ENCODE measurements at places on chromosomes 13 and 19.

DNA sequence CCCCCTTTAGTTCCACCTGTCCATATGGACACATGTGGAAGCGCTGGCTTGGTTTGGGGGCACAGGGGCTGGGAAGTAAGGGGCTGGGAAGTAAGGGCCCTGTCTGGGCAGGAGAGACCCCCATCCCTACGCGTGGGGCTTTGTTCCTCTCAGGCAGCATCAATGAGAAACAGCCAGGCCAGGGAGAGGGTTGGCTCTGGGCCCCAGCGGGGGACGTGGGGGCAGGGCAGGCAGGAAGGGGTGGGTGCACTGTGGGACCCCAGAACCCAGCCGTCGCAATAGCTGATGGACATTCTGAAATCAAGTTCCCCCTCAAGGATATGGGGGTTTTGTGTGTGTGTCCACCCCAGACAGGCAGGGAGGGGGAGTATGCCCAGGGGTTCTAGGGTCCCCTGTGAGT is 1.2 kb downstream of the NCAN start:
- no peak for DNase-seq

GRCh38 chr13:48626077-48626449 is 27.7 kb upstream of the CYSLTR2 start:
- no peak for DNase-seq

DNA sequence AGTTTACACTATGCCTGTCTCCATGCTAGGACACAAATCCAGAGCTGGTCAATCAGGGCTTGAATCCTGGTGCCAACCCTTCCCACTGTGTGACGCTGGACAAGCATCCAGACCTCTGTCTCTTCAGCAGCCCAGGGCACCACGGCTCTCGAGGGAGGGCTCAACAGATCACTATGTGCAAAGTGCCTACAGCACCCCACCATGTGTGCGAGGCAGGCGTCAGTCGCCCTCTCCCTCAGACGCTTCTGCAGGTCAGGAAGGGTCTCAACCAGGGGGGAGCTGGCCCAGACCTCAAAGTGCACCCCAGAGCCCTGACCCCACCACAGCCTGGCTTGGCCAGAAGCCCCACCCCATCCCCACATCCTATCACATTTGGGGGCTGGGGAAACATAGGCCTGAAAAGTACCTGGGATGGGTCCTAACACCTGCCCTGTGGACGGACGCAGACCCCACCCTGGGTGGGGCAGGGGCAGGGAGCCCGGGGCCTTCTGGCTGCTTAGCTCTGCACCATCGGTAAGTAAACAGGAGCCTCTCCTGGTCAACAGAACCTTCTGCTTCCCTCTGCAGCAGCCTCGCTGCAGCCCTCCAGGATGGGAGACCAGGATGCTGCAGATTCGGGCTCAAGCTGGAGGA is 2.9 kb upstream of the C2CD4C start:
- no peak for DNase-seq

DNA sequence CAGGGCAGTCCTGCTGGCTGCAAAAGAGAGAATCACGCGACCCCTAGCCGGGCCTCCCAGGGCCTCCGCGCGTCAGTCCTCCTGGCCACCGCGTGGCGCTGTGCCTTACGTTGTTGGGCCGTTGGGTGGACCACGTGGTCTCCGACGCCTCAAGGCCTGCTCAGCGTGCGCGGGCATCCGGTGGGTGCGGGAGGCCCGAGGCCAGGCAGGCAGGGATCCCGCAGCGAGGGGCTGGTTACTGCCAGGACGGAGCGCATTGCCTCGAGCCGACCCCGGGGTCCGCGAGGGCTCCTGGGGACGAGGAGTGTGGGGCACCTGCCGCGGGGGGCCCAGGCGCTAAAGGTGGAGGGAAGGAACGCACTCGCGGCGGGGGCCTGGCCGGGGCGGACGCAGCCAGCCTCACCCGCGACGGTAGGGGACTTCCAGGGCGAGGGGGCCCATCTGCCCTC is at the start of gene TDRD12:
Gene TDRD12 (plus strand): TSS at position 157 of the 449 bp plus-strand sequence. CDS start 306 bp downstream, outside the sequence.
- no peak for DNase-seq

DNA sequence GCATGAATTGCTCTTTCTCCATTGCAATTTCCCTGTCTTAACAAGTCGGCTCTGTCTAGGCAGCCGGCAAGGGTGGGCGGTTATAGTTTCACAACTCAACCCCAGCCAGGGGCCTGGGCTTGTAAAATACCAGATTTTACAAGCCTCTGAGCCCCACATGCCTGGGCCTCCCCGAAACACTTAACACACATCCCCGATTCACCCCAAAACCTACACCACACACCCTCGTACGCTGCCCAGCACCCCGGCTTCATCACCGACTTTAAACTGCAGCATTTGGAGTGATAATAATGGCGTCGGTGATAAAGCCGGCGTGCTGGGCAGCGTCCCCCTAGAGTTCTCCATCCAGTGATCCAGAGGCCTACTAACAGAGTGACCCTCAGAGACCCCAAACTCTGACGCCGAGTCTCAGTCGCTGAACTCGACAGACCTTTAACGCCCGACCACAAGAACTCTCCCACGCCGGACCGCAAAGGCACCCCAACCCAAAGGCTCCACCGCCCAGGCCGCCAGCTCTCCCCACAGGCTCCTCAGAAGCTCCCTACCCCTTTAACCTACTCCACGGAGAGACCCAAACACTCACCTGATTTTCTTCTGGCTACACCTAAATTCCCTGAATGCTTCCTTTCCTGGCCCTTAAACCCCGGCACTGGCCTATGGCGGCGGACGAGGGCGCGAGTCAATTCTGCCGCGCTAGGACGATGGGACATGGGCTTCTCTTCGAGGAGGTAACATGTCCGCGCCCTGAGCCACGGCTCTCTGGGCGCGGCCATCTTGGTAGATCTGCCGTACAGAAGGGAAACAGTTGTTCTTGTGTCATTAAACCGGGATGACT is at the start of gene ZNF649:
Gene ZNF649 (minus strand): TSS at position 687 of the 835 bp plus-strand sequence. CDS start 4,910 bp downstream, outside the sequence.
- peak; percentile 77 for DNase-seq

- no peak for DNase-seq
Measured at GRCh38 chr19:7605490-7606222, 10.0 kb downstream of the CAMSAP3 start.

GRCh38 chr19:58010507-58010906 is 7.9 kb upstream of the ZNF606 start:
- no peak for DNase-seq

DNA sequence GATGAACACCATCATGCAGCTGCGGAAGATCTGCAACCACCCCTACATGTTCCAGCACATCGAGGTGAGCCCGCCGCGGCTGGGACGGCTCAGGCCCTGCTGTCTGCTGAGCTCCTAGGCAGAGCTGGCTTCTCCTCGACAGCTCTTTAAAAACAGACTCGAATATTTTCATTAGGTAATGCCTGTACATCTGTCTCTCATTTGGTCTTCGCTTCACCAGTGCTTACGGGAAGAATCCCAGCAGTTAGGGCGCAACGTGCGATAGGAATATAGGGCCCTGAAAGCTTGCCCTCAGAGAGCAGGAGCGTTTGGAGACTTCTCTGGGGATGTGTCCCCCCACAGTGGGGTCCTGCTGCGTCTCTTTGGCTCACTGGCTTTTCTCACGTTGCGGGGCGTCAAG is 63.8 kb upstream of the LDLR start:
- DNase-seq, result no peak

- DNase-seq, result peak; percentile 67
Measured at GRCh38 chr13:94859278-94859691, 146.9 kb upstream of the SOX21 start.

DNA sequence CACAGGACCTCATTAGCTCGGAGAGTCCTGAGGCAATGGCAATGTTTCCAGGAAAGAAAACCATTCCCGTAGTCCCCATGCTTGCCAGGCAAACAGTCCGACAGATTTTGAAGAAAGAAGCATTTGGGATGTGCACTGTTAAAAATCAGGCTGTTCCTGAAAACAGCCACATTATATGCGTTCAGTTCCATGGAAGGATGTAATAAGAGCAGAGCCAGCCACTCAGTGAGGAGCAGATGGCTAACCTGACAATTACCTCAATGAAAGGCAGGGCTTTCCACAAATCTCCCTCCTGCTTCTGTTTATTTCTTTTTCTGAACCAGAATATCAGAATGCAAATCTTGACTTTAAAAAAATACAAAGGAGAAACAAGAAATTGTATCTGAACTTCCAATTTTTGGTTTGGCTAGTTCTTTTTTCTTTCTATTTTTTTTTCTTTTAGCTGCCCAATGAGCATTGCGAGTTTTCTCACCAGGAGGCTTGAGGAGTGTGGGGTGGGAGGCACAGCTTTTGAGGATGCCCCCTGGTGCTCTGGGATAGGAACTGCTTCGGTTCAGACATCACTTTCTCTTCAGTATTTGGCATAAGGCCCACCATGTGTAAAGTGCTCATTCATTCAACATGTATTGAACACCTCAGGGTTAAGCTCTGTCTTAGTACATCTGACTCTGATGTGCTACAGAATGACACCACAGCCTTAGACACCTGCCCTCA is 124.2 kb downstream of the TBC1D4 start:
- DNase-seq, result no peak

DNA sequence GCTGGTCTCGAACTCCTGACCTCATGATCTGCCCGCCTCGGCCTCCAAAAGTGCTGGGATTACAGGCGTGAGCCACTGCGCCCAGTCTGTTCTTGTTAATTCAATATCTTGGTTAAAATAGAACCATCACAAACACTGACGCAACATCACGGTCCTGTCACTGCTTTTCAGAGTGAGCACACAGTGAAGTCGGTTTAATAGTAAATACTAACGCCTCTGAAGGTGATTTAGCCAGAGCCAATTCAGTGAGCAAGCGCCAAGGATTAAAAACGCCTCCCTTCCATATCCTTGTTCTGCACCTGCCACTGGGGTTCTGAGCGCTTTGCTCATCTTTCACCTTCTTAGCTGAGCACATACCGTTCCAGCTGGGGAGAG is 30.3 kb downstream of the LAMP1 start:
- DNase-seq, result no peak

- DNase-seq, result peak; percentile 47
Measured at GRCh38 chr19:13207846-13208671, 57.8 kb downstream of the IER2 start.

DNA sequence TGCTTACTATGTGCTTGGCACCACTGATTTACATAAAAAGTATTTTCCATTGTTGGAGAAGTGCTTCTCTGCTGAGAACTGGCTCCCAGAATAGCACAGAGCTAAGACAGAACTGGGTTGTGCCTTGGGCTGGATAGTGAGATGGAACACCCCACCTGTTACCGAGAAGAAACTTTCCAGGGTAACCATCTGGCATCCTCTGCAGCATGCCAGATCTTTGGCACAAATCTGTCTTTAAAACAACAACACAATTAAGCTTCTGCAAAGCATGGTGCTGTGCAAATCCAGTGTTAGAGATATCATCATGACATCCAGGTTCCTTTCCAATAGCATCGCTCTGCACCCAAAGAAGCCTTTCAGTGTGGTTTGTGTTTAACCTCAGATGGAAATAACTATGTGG is 202.5 kb upstream of the RFC3 start:
- no peak for DNase-seq

GRCh38 chr13:44932850-44933251 is 56.4 kb downstream of the NUFIP1 start:
- no peak for DNase-seq

DNA sequence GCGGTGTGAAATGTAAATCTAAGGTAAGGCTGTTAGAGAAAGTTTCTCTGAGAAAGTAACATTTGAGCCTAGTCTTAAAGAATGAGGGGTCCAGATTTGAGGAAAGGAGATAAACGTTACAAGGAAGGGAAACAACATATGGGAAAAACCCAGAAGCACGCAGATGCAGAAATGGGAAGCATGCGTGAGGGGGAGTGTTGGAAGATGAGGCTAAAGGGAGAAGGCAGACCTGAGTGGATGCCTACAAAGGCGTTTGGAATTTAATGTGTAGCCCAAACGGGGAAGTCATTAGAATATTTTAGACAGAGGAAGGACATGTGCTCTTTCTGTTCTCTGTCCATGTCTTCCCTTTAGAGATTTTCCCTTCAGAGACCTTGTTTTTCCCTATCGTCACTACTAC is 61.0 kb downstream of the TPT1 start:
- no peak for DNase-seq

GRCh38 chr19:39052243-39052746 is 19.9 kb upstream of the FBXO27 start:
- DNase-seq, result peak; percentile 30

GRCh38 chr19:18053576-18054219 is 33.0 kb downstream of the IL12RB1 start:
- DNase-seq, result no peak

DNA sequence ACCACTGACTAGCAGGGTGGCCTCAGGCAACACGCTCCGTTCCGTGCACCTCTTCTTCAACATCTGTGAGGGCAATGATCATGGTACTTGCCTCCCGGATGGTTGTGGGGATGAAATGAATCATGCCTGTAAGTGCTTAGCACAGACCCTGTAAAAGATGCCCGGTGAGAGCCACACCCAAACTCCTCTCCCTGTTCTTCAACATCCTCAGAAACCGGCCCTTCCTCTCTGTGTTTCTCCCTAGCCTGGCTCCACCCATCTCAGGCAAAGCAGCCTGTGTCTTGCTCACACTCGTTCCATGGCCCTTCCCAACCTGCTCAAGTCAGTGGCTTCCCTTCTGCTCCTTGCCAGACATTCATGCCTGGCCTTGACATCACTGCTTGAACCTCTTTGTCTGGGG is 5.8 kb upstream of the DMKN start:
- no peak for DNase-seq

- DNase-seq, result no peak
Measured at GRCh38 chr19:41861116-41861768, 1.2 kb downstream of the RPS19 start.

DNA sequence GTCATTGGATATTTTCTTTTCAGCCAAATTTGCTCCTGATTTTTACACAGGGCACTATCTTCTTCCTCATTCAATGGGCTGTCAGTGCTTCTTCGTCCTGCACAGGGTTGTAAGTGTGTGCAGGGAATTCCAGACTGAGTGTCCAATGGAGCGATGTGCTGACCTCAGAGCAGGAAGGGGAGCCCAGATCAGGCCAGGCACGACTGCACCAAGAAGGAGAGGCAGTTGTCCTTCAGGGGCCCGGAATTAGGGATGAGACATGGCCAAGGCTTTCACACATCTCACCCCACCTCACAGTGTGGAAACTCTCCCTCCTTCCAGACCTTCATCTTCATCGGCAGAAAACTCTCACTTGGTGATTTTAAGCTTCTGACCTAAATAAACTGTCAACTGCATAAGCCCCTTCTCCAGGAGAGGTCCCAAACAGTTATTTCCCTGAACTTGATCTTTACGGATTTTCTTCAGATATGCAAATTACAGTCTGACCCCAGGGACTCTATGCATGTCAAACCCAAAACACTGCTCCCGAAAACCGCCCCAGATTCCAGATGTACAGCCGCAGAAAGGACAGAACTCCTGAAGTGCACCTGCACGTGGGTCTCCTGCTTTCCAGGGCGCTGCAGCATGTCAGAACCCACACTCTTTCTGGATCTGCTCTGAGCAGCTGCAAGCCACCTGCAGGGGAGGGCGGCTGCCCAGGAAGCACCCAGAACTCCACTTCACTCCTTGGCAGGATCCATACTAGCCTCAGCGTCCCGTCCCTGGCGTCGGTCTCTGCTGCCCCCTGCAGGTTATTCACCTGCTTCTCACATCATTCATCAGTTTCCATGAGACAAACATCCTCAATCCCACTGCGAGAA is 625 bp upstream of the ZNF20 start:
- DNase-seq, result peak; percentile 88

Data from left ventricle myocardium inferior (tissue), 1 donor.